ENCODE measurements at places on chromosomes 11 and 22.

DNA sequence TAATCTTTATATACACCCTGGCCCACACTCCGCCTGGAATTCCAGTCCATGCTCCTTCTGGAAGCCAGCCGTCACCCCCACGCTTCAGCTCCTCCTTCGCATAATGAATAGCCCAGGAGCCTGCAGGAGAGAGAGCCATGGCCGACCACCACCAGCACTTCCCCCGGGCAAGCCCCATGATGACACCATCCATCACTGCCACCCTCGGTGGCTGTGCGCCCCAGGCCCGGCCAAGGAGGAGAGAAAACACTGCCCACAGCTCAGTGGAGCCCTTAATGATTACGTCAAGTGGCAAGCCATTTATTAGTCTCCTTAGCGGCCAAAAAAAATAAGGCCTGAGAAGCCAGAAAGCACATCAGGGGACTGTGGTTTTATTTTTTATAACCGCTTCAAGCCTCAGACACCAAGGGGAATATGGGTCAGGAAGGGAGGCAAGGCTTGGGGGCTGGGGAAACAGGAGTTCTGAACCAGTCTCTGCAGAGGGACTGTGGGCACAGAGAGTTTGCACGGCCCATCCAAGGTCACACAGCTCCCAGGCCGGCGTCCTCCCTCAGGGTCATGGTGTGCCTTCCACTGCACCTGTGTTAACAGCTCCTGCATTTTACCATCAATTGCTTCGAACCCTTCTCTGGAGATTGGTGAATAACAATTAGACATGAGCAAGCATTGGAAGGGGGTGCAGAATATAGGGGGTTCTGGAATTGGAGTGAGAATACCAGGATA lies 134.3 kb downstream of the MN1 start:
- no peak for DNase-seq

- no peak for DNase-seq
Observed at GRCh38 chr11:7668911-7669310, 4.4 kb downstream of the CYB5R2 start.

DNA sequence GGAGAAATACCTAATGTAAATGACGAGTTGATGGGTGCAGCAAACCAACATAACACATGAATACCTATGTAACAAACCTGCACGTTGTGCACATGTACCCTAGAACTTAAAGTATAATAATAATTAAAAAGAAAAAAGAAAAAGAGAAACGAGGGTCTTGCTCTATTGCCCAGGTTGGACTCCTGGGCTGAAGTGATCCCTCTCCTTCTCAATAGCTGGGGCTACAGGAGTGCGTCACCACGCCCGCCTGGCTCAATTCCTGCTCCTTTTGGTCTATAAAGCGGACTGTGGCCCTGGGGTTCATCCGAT lies 521 bp upstream of the PTS start:
- no peak for DNase-seq

GRCh38 chr11:117828611-117829368 lies 4.2 kb upstream of the FXYD2 start:
- DNase-seq, result peak; percentile 92

GRCh38 chr11:36130401-36130800 lies 158.8 kb downstream of the COMMD9 start:
- DNase-seq, result no peak

Data from CD4-positive, alpha-beta T cell treated with Interleukin-2 at 100 ng/mL for 4 hours (primary cell).